ENCODE measurements at places on chromosomes 3 and 15.

DNA sequence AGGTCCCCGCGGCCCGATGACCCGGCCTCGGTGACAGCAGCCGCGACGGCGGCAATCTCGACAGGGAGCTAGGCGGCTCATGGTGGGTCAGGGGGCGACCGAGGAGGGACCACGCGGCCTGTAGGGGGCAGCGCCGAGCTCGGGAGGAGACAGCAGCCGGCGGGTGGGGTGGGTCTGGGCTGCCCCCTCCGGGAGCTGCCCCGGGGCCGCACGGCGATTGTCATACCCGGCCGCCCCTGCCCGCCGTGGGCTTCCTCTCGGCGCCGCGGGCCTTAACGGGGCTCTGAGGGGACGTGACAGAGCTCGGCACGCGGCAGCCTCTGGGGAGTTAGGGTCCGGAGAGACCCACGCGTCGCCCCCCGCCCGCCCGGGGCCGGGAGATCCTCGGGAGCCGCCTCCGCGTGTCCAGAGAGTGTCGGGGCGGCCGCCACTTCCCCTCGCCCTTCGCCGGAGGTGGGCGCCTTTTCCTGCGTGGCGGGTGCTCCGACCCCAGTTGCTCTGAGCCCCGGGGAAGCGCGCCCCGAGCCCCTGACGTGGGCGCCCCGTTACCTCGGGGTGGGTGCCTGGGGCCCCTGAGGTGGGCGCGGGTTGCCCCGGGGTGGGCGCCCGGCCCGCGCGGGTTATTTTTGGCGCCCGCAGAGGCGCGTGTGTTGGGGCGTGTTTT lies 539 bp upstream of the PLCL2 start:
- DNase-seq: no peak

DNA sequence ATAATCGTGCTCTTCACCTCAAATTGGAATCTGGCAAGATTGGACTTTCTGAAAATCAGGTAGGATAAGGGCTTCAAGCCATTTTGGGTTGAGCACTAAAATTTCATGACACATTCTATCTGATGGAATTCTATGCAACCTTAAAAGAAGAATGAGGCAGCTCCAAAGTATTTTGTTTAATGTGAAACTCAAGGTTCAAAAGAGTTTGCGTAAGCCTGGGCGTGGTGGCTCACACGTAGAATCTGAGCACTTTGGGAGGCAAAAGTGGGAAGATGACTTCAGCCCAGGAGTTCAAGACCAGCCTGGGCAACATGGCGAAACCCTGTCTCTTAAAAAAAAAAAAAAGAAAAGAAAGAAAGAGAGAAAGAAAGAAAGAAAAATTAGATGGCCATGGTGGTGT lies 3.6 kb upstream of the PLA1A start:
- DNase-seq: no peak

DNA sequence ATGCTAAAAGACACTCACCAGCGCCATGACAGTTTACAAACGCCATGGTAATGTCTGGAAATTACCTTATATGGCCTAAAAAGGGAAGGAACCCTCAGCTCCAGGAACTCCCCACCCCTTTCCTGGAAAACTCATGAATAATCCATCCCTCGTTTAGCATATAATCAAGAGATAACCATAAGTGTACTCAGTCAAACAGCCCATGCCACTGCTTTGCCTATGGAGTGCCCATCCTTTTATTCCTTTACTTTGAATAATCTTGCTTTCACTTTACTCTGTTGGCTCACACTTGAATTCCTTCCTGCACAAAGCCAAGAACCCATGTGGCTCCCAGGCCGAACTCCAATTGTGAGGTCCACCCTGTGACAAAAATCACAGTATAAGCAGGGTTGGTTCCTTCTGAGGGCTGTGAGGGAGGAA lies 19.1 kb upstream of the FSTL1 start:
- DNase-seq: no peak

- no peak for DNase-seq
Observed at GRCh38 chr15:101479851-101480612, 9.5 kb downstream of the PCSK6 start.
